Stimulated activated CD8-positive, alpha-beta memory T cell treated with anti-CD3 and anti-CD28 coated beads, Interleukin-4, amount 100 ng/mL, for 4 hours (primary cell): ENCODE measurements at places on chromosomes 11 and 22.

DNA sequence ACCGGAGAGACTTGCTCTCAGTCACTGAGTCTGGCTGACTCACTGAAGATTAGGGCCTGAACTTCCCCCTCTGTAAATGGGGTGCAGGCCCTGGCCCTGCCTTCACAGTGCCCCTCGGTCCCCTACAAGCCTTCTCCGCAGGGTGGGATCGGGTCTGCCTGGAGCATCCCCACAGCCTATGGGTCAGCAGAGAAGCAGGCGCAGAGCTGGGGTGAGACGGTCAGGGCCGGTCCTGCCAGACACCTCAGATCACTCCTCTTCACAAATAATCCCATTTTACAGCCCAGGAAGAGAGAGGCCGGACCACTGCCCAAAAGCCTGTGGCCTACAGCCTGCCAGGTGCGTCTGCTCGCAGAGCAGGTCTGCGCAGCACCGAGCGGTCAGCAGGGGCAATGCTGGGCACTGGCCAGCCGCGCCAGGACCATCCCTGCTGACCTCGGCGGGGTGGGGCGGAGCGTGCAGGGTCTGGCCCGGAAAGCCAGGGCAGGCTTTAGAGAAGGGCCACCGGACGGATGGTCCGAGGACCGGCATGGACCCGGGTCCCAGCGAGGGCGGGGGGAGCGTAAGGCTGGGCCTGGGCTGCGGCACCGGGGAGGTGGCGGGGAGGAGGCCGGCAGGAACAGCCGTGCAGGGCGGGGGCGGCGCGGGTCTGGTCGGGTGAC, 522 bp upstream of the SEPTIN5 start:
- DNase-seq = no peak

- DNase-seq = no peak
Observed at GRCh38 chr11:15810525-15810924, 545.8 kb downstream of the SOX6 start.

- DNase-seq = no peak
Observed at GRCh38 chr11:60786811-60787567, 1.9 kb downstream of the MS4A10 start.

GRCh38 chr22:37740455-37741311, 43.8 kb downstream of the TRIOBP start:
- DNase-seq = peak; percentile 18

DNA sequence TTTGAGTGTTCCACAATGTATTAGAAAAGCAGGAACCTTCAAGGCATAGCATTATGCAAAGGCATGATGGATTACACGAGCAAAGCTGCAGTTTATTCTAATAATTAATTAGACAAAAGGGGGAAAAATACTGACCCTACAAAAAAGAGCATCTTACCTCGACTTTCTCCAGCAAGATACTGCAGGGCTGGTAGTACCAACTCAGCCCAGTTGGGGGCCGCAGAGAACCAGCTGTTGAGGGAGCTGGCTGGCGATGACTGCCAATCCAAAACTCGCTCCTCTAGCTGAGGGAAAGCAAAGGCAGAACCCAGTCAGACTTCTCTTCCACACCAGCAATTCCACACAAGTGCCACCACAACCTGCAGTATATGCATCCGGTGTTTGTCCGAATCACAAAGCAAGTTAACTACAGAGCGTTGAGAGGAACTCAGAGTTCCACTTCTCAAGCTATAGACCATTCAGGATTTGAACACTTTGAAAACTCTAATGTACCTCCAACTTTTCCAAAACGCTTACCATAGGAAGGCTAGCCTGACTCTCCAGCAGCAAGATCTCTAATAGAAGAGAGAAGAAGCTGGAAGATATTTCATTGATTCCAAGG, 13.7 kb downstream of the NFRKB start:
- no peak for DNase-seq

GRCh38 chr11:108961095-108961494, 296.2 kb downstream of the DDX10 start:
- DNase-seq = no peak

- DNase-seq = no peak
Observed at GRCh38 chr22:45469281-45470073, 33.2 kb upstream of the FBLN1 start.

DNA sequence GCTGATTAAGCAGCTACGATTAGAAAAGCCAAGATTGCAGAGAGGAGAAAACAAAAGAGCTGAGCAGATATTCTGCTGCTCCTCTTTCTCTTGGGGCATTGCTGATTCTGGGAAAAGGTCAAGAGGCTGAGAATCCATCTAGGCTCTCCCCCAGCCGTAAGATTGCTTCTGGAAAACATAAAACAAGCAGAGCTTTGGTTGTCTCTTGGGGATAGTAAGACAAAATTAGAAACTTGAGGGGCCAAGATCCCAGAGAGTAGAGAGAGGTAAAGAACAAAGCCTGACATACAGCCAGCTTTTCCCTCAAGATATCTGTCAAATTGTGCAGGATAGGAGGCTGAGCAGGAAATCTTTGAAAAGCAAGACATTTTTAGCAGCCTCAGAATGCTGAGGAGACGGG, 158.2 kb downstream of the TTC28 start:
- DNase-seq = no peak

DNA sequence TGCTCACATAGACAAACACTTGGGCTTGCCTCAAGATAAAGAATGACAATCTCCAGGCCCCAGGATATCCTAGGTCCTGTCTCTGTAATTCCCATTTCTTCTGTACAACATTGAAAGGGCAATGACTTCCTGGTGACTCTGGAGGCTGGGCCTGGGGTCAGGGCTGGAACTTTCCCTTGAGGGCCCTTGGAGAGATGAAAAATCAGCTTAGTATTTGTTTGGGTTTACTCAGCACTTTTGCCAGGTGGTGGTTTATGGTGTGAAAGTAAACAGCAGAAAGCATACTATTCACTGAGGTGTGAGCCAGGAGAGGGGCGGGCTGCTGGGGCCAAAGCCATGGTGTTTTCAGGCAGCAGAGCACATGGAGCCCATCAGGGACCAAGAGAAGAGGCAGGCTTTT, 214.7 kb upstream of the NARS2 start:
- DNase-seq = no peak

DNA sequence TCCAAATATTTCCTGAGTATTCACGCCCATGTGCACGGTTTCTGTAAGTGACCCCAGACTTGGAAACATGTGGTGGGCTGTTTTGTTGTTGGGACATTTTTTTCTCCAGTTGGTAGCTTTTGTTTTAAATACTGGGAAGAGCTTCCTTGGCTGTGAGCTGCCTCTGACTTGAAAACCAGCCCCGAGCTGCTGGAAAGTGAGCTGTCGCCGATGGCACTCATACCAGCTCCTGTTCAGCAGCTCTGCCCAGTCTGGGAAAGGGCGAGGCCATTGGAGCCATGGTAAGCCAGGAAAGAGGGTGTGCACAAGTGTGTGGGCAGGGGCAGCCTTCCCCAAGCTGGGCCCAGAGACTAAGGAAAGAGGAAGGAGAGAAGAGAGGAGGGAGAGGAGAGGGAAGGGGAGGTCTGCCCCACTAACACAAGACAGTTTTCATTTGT, 3.2 kb upstream of the FLI1 start:
- DNase-seq = no peak

GRCh38 chr11:67345920-67346819, 7.2 kb downstream of the POLD4 start:
- no peak for DNase-seq

DNA sequence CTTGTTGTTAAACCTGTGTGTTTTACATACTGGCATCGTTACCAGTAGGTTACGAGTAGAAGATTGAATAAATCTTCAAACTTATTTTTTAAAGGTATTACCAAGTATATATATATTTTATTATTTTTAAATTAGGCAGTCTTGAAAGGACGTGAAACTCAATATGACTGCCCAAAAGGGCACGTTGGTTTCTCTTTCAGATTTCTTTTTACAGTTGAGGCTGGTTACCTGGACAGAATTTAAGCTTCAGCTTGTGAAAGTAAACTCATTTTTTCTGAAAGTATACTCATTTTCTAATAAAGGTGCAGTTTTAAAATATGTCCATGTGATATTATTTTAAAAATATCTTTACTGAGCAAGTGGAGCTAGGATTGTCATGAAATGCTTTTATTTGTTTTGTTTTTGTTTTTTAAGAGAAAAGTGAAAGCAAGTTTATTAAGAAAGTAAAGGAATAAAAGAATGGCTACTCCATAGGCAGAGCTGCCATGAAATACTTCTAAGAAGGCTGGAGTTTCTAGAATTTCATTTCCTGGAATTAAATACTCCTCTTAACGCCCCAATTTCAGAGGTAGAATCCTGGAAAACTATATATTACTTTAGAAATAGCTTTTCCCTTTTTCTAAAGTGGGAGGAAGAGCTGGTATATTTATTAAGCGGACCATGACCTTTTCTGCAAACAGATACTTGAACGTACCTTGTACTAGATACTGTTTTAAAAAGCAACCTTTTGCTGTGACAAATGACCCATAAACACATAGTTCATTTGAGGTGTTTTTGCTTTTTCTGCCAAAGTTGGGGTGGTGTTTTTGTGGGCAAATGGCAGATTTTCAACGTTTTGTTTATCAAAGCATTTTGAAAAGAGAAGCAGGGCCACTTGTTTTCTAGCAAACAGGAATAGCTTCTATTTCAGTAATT, 1.9 kb downstream of the FBXO7 start:
- no peak for DNase-seq

GRCh38 chr11:8838248-8838647, 72.7 kb upstream of the AKIP1 start:
- no peak for DNase-seq

- no peak for DNase-seq
Observed at GRCh38 chr11:67268962-67269268, 2.6 kb downstream of the GRK2 start.

- DNase-seq = no peak
Observed at GRCh38 chr22:29336751-29337490, 21.4 kb upstream of the RASL10A start.

GRCh38 chr22:49179886-49180682, 647.6 kb downstream of the BRD1 start:
- no peak for DNase-seq

GRCh38 chr22:32693102-32693501, 108.4 kb upstream of the TIMP3 start:
- no peak for DNase-seq

DNA sequence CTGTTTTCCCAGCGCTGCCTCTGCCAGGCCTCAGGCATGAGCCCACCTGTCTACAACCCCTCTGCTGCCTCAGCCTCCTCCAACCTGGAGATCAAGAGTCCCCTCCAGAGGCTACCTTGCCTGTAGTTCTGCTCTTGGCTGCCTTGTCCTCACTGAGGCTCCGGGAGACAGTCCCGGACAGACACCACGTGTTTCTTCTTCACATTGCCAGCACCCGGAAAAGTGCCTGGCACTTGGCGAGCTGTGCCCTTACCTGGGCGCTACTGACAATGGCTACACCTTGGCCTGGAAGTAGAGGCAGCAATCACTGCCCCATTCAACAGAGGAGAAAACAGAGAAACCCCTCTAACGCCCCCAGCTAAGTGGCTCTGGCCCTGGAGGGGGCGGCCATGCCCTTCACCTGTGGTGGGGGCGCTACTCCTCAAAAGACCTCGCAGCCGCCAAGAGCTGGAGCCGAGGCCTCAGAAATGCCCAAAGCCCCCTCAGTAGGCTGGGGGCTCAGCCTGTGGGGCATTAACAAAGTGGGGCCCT, 3.0 kb upstream of the NAP1L4 start:
- no peak for DNase-seq

- DNase-seq = no peak
Observed at GRCh38 chr11:117462183-117462863, 134.7 kb downstream of the CEP164 start.

- DNase-seq = no peak
Observed at GRCh38 chr22:19740586-19740985, 17.2 kb downstream of the GP1BB start.

GRCh38 chr11:112858289-112859023, 102.8 kb upstream of the NCAM1 start:
- DNase-seq = no peak
